ENCODE measurements at places on chromosomes 5 and 9.

- DNase-seq = no peak
Measured at GRCh38 chr9:26262421-26263107, 584.3 kb upstream of the TUSC1 start.

DNA sequence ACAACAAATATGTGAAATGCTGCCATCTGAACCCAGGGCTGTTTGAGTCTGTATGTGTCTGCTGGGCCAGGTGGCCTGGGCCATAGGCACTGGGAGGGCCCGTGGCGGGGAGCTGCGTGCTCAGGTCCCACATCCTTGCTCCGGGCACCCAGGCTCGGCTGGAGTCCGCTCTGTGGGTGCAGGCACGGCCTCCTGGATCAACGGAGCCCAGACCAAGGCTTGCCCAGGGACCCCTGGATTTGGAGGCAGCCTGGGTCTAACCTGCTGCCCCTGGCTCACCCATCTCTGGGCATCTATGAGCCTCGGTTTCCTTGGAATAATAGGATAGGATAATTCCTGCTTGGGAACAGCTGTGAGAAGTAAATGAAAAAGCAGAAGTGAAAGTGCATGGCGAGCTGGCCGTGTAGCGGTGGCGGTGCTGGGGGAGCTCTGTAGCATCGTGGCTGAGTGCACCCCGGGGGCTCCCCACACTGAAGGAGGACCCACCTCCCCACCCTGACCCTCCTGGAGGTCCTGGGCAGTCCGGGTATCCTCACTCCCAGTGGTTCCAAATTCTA lies 1.2 kb downstream of the CDHR2 start:
- DNase-seq = no peak

DNA sequence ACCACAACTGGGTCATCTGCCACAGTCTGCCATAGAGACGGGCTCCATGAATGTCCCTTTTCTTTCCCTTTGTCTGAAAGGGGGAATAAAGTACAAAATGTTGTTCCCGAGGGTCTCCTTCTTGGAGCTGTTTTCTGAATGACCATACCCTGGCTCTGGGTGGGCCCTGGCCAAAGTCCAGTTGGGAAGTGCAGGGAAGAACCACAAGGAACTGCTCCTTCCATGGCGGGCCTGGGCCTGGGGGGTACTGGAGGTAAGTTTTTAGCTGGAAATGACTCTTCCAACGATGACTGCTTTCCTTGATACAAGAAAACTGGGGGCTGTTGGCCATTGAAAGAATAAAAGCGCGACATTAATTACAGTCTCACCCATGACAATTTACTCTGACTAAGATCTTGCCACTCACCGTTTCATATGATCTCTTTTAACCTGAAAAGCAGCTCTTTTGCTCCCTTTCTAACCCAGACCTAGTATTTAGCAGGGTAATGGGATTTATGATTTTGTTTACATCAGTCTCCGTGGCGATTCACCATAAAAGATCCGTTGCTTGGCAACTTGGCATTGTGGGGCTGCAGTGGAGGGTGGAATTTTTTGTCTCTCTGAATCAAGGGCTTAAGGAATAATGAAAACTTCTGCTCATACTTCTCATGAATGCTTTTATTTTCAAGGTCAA lies 89.2 kb upstream of the PTCH1 start:
- DNase-seq = no peak

- no peak for DNase-seq
Measured at GRCh38 chr9:99296291-99296951, 74.3 kb downstream of the SEC61B start.

- no peak for DNase-seq
Measured at GRCh38 chr5:58544195-58544594, 38.7 kb upstream of the RAB3C start.

All from stimulated activated CD4-positive, alpha-beta T cell treated with anti-CD3 and anti-CD28 coated beads, TNF-alpha, amount 100 ng/mL, for 1 hour (primary cell).